Common myeloid progenitor, CD34-positive (primary cell): ENCODE measurements at places on chromosomes 3 and 15.
A peak's percentile ranks its signal among the peaks of the same experiment; 100 is the strongest.

- no peaks in the 10 kb centered on the region for H3K36me3 ChIP-seq
- no peaks in the 10 kb centered on the region for H3K27me3 ChIP-seq
- peak overlapping the region; percentile 20 for H3K4me3 ChIP-seq
Measured at GRCh38 chr15:64455961-64456371, 4.4 kb upstream of the ZNF609 start.

- no peaks in the 10 kb centered on the region for H3K36me3 ChIP-seq
- H3K4me1 ChIP-seq: no peaks in the 10 kb centered on the region
- H3K4me3 ChIP-seq: no peak overlapping the region
- no peak overlapping the region for H3K27ac ChIP-seq
- DNase-seq: peak; percentile 35
Measured at GRCh38 chr3:5579946-5580345, 392.4 kb downstream of the EDEM1 start.

- no peak overlapping the region for H3K27ac ChIP-seq
- H3K36me3 ChIP-seq: no peaks in the 10 kb centered on the region
- H3K4me3 ChIP-seq: no peak overlapping the region
- no peak for DNase-seq
- peaks cover 4% of the 10 kb centered on the region for H3K4me1 ChIP-seq
Measured at GRCh38 chr3:11134794-11135193, 19.5 kb upstream of the HRH1 start.

DNA sequence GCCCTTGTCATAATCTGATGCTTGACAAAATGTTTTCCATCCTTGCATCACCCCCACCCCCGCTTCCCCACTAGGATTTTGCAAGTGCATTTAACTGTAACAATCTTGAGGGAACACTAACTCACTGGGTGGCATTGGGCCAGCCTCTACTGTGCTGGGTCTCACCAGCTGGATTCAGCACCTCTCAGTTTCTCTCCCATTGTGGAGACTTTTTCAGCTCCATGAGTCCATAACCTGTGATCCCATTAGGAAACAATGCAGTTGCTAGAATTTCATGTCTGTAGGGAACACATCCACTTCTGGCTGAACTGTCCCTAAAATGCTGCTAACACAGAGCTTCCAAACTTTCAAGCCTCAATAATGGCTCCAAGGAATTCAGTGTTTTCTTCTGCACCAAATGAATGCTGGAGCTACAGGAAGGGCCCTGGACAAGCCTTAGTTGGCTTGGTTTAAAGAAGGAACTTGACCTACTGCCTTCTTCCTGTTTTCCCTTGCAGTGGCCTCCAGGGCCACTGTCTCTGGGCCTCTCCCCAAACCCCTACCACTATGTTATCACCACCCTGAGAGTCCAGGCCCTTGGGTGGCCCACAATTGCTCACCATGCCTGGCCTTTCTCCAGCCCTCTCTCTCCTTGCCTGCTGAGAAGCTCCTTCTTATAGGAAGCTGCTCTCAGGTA, 15.6 kb downstream of the CYP19A1 start:
- no peaks in the 10 kb centered on the region for H3K4me1 ChIP-seq
- H3K4me3 ChIP-seq: no peak overlapping the region
- no peak for DNase-seq
- H3K27ac ChIP-seq: no peak overlapping the region
- no peaks in the 10 kb centered on the region for H3K27me3 ChIP-seq
- H3K36me3 ChIP-seq: no peaks in the 10 kb centered on the region

- no peak overlapping the region for H3K4me3 ChIP-seq
- no peak overlapping the region for H3K27ac ChIP-seq
- no peak for DNase-seq
- peaks cover 3% of the 10 kb centered on the region for H3K4me1 ChIP-seq
- no peaks in the 10 kb centered on the region for H3K27me3 ChIP-seq
Measured at GRCh38 chr3:29690686-29691353, 409.9 kb downstream of the RBMS3 start.

GRCh38 chr3:81723732-81724313, 37.6 kb downstream of the GBE1 start:
- DNase-seq: peak; percentile 28
- no peak overlapping the region for H3K4me3 ChIP-seq
- no peak overlapping the region for H3K27ac ChIP-seq
- no peaks in the 10 kb centered on the region for H3K36me3 ChIP-seq

GRCh38 chr15:34883042-34883441, 86.5 kb downstream of the AQR start:
- no peak overlapping the region for H3K4me3 ChIP-seq
- H3K27me3 ChIP-seq: no peaks in the 10 kb centered on the region
- peaks cover 62% of the 10 kb centered on the region for H3K36me3 ChIP-seq
- no peak for DNase-seq

GRCh38 chr3:123719862-123720453, 135.1 kb upstream of the HACD2 start:
- no peak overlapping the region for H3K4me3 ChIP-seq
- no peak for DNase-seq
- no peak overlapping the region for H3K27ac ChIP-seq
- no peaks in the 10 kb centered on the region for H3K27me3 ChIP-seq

DNA sequence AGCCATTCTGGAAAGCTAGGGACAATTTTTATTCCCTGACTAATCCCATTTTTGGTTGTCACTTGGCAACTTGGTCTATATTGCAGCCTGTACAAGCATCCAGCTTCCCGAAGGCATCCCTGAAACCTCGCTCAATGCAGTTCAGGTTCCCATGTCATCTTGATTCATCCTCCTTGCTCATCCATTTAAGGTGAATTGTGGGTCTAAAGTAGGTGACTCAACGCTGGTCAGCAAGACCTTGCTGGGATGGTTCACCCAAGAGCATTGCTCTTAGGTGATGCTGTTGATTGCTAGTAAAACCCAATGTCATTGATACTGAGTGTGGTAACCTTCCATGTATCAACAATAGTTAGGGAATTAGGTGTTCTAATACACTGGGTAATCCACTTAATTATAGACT, 13.1 kb upstream of the RAB8B start:
- DNase-seq: no peak
- no peak overlapping the region for H3K27ac ChIP-seq
- H3K4me3 ChIP-seq: no peak overlapping the region
- no peaks in the 10 kb centered on the region for H3K4me1 ChIP-seq
- H3K36me3 ChIP-seq: no peaks in the 10 kb centered on the region
- H3K27me3 ChIP-seq: no peaks in the 10 kb centered on the region

- no peak overlapping the region for H3K27ac ChIP-seq
- H3K4me3 ChIP-seq: no peak overlapping the region
- H3K27me3 ChIP-seq: peaks cover 41% of the 10 kb centered on the region
- H3K4me1 ChIP-seq: peaks cover 3% of the 10 kb centered on the region
- H3K36me3 ChIP-seq: no peaks in the 10 kb centered on the region
Measured at GRCh38 chr3:43855674-43856299, 165.0 kb downstream of the ABHD5 start.
